ENCODE measurements at places on chromosomes 3 and 15. TPM values are rescaled to one million over a fixed set of nuclear protein-coding genes. Genes with fewer than 3 reads are reported as not detected.

RYK gene
- 19.9 TPM for total RNA-seq

DNA sequence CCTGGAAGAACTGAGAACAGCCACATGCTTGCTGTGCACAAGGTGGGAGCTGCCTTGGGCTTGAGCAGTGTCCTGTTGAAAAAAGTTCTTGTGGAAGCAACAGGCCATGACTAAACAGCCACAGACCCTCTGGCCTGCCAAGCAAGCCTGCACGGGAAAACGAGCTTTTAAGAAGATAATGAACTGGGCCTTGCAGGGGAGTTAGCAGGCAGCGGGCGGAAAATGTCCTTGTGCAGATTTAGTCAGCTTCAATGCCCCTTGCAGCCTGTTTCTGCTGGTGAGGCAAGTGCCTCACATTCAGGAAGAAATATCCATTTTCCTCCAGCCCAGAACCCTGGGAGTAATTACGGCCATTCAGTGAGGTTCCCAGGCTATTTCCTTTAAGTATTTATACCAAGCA is 126.2 kb upstream of the KLHL25 start:
- DNase-seq = no peak

- no peak for DNase-seq
Measured at GRCh38 chr3:14848906-14849305, 30.1 kb downstream of the FGD5 start.

GRCh38 chr15:75835990-75836958 is 7.0 kb upstream of the UBE2Q2 start:
- no peak for DNase-seq

GRCh38 chr3:20904671-20905070 is 718.7 kb upstream of the SGO1 start:
- no peak for DNase-seq
